ENCODE measurements at places on chromosomes 2 and 18. TPM values are rescaled to one million over a fixed set of nuclear protein-coding genes. Genes with fewer than 3 reads are reported as not detected.

Gene GATA6
- total RNA-seq, result 12.1 TPM

Gene HAAO
- total RNA-seq, result 7.2 TPM

Gene GKN1
- not detected for total RNA-seq

Gene ANKRD30B
- 0.37 TPM for total RNA-seq

Gene SCN2A
- 0.56 TPM for total RNA-seq

Gene SERPINB13
- not detected for total RNA-seq

Gene MEIS1
- 41.1 TPM for total RNA-seq

Gene FOXD4L1
- total RNA-seq, result not detected

Gene CNRIP1
- total RNA-seq, result 67.9 TPM

Gene CPS1
- 3.0 TPM for total RNA-seq

Gene CFC1
- total RNA-seq, result 1.8 TPM

Gene REG3G
- not detected for total RNA-seq

Gene GKN2
- not detected for total RNA-seq

Gene SPEG
- 13.9 TPM for total RNA-seq

Gene KANSL1L
- total RNA-seq, result 12.5 TPM

Gene SDC1
- total RNA-seq, result 5.4 TPM

Gene PLCD4
- 2.3 TPM for total RNA-seq

Gene PPP1R1C
- not detected for total RNA-seq

Gene EVX2
- total RNA-seq, result not detected

Gene UGT1A4
- not detected for total RNA-seq

Gene TSPYL6
- total RNA-seq, result not detected

All from omental fat pad (tissue), 4 donors.